NCI-H345 (cell line): ENCODE measurements at places on chromosomes 4 and X.

DNA sequence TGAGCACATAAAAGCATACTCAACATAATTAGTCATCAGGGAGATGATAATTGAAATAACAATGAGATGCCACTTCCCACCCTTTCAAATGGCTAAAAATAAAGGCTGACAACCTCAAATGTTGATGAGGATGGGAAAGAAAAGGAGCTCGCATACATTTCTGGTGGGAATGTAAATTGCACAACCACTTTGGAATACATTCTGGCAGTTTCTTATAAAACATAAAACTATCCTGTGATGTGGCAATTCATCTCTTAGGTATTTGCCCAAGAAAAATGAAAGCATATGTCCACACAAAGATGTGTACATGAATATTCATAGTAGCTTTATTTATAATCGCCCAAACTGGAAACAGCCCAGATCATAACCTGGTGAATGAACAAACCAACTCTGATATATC is 687 bp upstream of the ZNF275 start:
- DNase-seq, result no peak

DNA sequence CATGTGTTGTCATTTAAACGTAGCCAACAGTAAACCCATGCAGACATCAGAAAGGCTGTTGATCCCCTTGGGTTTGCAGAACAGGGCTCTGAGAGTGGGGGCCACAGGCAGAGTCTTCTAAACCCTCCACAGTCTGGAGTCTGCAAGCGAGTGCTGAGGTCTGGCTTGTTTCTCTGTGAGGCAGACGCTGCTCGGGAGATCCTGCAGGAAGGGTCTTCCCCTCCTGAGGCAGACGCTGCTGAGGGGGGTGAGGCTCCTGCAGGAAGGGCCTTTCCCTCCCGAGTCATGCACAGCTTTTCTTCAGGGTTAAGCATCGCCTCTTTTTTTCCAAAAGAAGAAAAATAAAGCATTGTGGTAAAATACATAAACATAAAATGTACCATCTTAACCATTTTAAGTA is 17.1 kb upstream of the PDE6B start:
- no peak for DNase-seq

GRCh38 chrX:66863721-66864120 is 224.8 kb upstream of the EDA2R start:
- no peak for DNase-seq

- DNase-seq, result peak; percentile 65
Measured at GRCh38 chr4:9703391-9703790, 78.0 kb upstream of the DRD5 start.

GRCh38 chrX:132127743-132128142 is at the start of gene FRMD7:
Gene FRMD7 (minus strand): TSS chrX:132128020. CDS start chrX:132127844, 176 bp downstream.
- no peak for DNase-seq

GRCh38 chr4:45172636-45173035 is 446.3 kb upstream of the GNPDA2 start:
- DNase-seq, result no peak

DNA sequence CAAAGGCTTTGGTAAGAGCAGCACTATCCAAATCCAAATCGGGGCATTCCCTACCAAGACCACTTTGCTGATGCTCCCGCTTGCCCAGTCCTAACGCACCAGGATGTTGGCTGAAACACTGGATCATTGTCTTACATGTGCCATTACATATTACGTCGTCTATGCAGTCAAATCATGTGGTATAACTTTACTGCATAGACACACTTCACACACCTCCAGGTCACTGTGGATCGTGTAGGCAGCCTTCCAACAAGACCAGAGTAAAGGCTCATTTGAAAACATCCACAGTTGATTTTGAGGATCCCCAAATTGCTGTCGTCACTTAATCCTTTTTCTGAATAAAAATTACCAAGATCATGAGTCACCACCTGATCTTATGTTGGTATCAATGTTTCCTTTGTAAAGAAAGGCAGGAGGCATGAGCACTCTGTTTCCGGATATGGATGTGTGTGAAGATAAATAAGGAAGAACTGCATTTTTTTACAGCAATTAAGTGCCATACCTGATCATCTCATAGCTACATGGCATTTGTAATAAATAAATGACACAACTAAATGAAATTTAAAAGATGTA is 18.5 kb downstream of the TENM3 start:
- DNase-seq, result no peak

GRCh38 chr4:29553846-29554245 is 1166.3 kb upstream of the PCDH7 start:
- no peak for DNase-seq

DNA sequence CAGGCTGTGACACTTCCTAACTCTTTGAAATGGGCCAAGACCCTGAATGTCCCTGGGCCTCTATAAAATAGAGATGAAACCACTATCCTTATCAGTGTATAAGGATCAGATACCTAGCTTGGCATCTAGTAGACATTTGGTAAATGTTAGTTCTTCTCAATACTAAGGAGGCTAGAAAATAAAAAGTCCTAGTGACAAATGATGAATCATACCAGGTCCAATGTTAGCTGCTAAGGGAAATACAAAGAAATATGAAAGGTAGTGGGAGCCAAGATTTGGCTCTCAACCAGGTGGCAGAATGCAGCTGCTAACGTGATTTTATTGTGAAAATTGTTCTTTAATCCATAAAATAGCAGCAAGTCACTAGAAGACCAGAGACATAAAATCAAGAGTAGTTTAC is 19.8 kb upstream of the PPARGC1A start:
- no peak for DNase-seq
